ENCODE measurements at places on chromosomes 7 and 10. TPM values are rescaled to one million over a fixed set of nuclear protein-coding genes. Genes with fewer than 3 reads are reported as not detected.
A peak's percentile ranks its signal among the peaks of the same experiment; 100 is the strongest.

HYAL4 gene
- total RNA-seq = not detected

DNA sequence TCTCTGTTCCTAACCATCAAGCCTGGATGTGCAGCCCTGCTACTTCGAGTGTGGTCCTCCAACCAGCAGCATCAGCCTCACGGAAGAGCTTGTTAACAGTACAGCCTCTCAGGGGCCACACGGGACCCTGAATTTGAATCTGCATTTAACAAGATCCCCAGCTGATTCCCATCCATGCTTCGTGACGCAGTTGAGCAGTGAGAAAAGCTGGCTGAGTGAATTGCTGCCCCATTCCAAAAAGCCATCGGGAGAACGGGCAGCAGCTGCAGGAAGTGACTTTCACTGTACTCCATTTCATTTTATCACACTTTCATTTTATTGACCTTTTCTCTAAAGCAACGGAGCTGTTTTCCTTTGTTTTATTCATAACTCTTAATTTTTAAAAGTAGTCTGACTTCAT, 22.5 kb downstream of the FAM171A1 start:
- DNase-seq = no peak

DNA sequence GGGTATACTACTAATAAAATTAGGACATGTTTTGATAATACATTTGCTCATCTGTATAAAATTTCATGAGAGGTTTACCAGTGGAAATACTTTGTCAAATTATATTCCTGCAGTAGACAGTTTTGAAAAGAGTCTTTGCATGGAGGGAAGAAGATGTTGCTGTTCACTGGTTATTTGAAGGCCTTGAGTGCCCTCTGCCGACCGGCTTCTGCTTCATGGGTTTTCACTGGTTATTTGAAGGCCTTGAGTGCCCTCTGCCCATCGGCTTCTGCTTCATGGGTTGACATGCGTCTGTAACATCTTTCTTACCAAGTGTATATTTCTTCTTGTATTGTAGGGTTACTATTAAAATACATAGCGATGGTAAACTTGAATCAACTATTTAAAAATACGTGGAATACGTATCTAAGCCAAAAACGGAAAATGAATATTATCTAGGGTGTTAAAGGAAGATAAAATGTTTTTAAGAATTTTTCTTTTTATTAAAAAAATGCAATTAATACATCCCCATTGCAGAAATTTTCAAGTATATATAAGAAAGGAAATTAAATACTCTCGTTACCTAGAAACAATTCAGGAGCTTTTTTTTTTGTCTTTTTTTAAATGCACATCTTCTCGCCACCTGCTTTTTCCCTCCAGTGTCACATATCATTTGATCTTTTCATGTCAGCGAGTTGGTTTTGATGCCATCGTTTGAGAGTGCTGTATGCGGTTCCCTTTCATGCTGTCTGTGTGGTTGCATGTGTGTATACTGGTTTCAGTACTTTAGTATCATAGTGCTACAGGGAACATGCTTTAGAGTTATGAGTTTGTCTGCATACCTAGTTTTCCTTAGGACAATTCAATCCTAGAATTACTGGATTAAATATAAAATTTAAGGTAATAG, 73.4 kb downstream of the SHH start:
- no peak for DNase-seq

- no peak for DNase-seq
Measured at GRCh38 chr7:30627026-30627425, 32.3 kb downstream of the GARS1 start.

DNA sequence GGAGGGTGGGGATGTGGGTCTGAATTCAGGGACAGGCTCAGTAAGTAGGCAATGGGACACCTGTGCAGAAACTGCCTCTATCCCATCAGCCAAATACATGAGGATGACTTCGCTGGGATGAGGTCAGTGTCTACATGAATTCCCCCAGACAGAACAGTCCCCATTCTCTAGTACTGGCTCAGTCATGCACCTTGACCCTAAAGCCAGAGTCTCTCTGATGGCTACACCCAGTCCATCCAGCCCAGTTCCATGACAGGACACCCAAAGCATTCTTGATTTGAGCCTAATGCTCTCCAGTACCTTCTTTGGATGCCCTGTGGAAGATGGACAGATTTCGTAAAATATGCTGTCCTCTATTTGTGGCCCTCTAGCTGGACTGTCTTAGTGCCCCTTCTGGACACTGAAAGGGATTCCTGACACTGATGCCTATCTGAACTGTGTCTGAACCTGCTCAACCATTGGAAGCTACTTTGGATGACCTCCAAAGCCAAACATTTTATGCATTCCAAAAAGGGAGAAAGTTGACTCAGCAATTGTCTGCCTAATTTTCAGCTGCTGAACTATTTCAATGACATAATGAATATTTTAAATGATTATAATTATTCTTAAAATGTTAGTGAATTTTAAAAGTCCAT, 14.6 kb downstream of the SFRP4 start:
- no peak for DNase-seq

GRCh38 chr10:85791818-85792532, 574.6 kb downstream of the GRID1 start:
- DNase-seq = no peak

STOX1 gene
- total RNA-seq = 0.50 TPM

GRCh38 chr7:142431491-142431890, 173.6 kb upstream of the PRSS58 start:
- DNase-seq = no peak

DNA sequence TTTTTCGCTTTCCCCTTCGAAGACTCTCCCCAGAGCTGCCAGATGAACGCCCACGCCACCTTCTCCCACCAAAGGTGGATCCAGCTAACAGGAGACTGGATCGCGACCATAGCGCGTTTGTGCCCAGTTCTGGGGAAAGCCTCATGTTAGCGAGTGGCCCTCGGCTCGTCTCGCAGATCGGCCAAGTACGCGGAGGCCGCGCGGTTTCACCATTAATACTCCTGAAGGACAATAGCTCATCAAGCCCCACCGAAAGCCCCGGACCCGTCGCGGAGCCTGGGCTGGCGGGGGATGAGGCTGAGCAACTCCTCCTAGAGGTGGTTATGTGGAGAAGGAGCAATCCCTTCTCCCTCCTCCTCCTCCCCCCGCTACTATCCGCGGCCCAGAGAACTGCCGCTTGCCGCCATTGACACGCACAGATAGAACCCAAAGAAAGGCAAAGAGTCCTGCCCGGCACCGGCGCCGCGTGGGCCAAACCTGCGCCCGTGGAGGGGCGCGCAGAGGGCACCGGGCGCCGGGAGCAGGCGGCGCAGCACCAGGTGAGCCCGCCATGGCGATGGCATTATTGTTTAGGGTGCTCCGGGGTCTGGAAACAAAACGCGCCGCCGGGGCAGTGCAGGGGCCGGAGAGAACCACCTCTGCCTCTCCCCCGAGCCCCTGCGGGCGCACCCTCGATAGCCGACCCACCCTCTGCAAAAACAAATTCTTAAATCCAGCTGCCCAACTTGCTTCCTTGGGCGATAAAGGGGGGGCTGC, at the start of gene MACROH2A2:
Gene MACROH2A2 (plus strand): TSS at position 385 of the 756 bp plus-strand sequence. CDS start 22,813 bp downstream, outside the sequence.
- DNase-seq = no peak

- no peak for DNase-seq
Measured at GRCh38 chr7:155108144-155108901, 38.2 kb downstream of the HTR5A start.

LIPF gene
- total RNA-seq = not detected

- DNase-seq = peak; percentile 71
Measured at GRCh38 chr10:7507887-7508726, 97.3 kb upstream of the SFMBT2 start.

SFRP5 gene
- total RNA-seq = not detected

- no peak for DNase-seq
Measured at GRCh38 chr10:103784723-103785418, 70.5 kb downstream of the SH3PXD2A start.

WAPL gene
- total RNA-seq = 59.9 TPM

- DNase-seq = no peak
Measured at GRCh38 chr10:55277549-55277948, 476.5 kb upstream of the PCDH15 start.

UPK3B gene
- 1.6 TPM for total RNA-seq

GRCh38 chr10:11175823-11176243, 158.2 kb downstream of the CELF2 start:
- DNase-seq = no peak

- no peak for DNase-seq
Measured at GRCh38 chr10:78634389-78634815, 434.4 kb upstream of the ZMIZ1 start.

ITPRID1 gene
- not detected for total RNA-seq

DNA sequence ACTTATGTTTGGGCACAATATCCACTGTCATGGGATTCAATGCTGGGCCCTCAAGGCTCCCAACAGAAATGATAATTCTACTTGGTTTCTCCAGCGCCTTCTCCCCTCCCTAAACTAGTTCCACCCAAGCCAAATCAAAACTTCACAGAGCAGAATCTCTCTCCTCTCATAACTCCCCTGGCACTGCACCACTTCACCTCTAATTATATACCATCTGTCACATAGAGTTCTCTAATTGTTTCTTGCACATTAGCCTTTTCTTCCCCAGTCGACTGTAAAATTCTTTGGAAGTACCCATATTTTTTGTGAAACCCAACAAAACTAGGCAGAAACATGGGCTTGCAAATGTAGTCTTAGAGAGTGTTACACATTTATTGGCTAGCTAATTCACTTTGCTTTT, 8.1 kb downstream of the SGMS1 start:
- DNase-seq = no peak

MEIG1 gene
- not detected for total RNA-seq

- DNase-seq = no peak
Measured at GRCh38 chr10:102579328-102579727, 65.0 kb upstream of the TRIM8 start.

DNA sequence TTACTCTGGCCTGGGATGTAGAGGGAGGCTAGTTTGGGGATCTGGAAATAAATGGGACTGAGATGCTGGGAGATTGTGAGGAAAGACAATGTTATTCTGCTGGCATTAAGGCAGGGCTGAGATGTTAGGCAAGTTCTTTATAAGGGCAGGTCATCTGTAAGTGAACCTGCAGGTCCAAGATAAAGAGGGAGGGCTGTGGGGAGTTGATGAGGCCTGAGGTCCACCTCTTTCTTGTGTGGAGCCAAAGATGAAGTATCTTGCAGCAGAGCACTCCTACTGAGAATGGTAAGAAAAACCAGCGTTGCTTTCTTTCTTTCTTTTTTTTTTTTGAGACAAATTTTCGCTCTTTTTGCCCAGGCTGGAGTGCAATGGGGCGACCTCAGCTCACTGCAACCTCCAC, 19.1 kb downstream of the CYCS start:
- DNase-seq = no peak

- DNase-seq = no peak
Measured at GRCh38 chr10:127648885-127649284, 88.1 kb upstream of the FOXI2 start.

GRCh38 chr7:128056901-128057300, 25.7 kb upstream of the LRRC4 start:
- no peak for DNase-seq

DNA sequence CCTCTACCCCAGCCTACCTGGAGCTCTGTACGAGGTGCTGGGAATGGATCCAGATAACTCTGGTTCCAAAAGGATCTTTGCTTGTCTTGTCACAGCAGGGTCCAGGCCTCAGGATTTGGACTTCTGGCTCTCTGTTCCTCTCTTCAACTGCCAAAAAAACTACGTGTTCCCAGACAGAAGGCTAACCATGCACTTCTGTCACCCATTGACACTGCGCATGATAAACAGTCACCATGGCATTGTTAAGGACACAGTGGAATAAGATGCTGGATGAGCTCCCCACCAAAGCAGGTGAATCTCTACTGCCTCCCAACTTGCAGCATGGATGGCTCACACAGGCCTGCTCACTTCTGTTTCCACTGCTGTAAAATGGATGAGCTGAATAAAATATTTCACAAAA, 637.9 kb downstream of the TNS3 start:
- DNase-seq = no peak

GRCh38 chr10:57960406-57960805, 307.3 kb downstream of the IPMK start:
- no peak for DNase-seq

DNA sequence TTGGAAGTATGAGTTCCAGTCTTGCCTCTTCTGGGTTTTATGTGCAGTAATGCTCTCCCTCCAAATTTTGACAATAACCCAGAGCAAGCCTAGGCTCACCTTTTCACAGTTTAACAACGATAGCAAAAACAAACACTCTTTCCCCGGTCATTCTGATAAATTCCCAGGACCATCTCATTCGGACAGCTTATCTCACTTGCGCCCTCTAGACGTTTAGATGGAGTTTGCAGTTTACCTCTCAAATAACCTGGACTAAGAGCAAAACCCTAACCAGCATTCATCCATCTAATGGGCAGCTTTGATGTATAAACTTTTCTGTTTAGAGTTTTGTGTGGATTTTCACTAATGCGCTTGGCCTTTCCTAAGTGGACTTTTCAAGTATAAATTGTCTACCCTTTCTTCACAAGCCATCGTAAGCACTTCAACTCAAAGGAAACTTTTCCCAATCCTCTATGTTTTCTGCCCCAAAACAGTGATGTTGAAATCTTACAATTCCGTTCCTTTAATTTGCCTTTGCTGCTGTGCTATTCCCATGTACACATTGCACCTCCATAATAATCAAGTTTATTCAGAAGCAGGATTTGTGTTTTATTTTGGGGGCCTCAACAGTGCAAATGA, 114.9 kb downstream of the HDAC9 start:
- no peak for DNase-seq

DNA sequence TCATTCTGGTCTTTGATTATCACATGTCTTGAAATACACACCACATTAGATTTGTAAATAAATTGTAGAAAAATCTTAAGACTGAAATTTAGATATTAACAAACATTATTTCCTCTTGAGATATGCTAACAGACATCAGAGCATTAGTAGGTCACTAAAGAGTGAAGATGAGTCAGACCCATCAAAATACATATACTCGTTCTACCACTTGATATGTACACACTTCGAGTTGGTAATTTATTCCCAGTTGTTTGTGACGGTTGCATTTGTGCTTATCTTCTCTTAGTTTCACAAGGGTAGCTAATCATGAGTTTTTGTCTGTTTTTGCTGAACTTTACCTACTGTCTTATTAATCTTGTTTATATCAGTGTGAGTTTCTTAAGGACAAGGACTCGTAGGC, 383.4 kb downstream of the AUTS2 start:
- no peak for DNase-seq

DNA sequence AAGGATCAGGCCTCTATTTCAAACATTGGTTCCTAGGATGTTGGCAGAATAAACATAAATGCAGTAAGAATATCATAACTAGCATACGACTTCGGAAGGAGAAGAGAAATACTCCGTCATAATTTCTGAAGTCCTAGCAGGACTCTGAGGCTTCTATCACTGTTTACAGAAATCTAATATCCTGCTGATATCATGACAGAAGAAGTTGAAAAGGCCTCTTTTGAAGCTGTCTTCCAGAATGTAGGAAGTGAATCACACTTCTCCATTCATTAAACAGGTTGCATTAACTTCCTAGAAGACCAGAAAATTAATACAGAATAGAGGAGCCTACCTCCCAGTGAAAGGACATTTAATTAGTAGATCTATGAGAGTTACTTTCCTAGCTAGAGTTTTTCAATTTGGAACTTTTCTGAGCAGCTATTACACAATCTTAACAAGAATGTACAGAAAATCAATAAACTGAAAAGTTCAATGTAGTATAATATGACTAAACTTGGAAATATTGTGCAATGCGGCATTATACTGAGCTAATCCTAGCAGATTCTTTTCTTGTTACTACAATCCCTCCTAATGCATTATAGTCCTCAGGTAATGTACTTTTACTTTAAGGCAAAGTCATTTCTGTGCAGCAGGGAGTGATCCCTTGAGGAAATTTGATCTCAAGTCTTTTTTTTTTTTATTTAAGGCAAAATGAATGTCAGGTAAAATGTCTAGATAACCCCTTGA, 622.6 kb upstream of the CELF2 start:
- no peak for DNase-seq

SCART1 gene
- 3.6 TPM for total RNA-seq

SPDYE6 gene
- not detected for total RNA-seq

Measured in natural killer cell treated with Interleukin-12 subunit alpha and Interleukin-12 subunit beta and Interleukin-15 and Interleukin-18, amount 100 ng/mL, for 72 hours (primary cell).